Heart left ventricle (tissue), 16 donors: ENCODE measurements at places on chromosomes 6 and 20. TPM values are rescaled to one million over a fixed set of nuclear protein-coding genes. Genes with fewer than 3 reads are reported as not detected.

- H3K4me1 ChIP-seq, result no peaks in the 10 kb centered on the region
- H3K27me3 ChIP-seq, result no peaks in the 10 kb centered on the region
- peak overlapping the region; percentile 50 for H3K4me3 ChIP-seq
- no peaks in the 10 kb centered on the region for H3K36me3 ChIP-seq
- DNase-seq, result no peak
- peak overlapping the region; percentile 0 for H3K27ac ChIP-seq
Observed at GRCh38 chr6:96563853-96564252, 925 bp downstream of the FHL5 start.

- H3K4me3 ChIP-seq, result no peak overlapping the region
- H3K36me3 ChIP-seq, result no peaks in the 10 kb centered on the region
- no peaks in the 10 kb centered on the region for H3K27me3 ChIP-seq
Observed at GRCh38 chr6:144922120-144922722, 637.1 kb downstream of the UTRN start.

DNA sequence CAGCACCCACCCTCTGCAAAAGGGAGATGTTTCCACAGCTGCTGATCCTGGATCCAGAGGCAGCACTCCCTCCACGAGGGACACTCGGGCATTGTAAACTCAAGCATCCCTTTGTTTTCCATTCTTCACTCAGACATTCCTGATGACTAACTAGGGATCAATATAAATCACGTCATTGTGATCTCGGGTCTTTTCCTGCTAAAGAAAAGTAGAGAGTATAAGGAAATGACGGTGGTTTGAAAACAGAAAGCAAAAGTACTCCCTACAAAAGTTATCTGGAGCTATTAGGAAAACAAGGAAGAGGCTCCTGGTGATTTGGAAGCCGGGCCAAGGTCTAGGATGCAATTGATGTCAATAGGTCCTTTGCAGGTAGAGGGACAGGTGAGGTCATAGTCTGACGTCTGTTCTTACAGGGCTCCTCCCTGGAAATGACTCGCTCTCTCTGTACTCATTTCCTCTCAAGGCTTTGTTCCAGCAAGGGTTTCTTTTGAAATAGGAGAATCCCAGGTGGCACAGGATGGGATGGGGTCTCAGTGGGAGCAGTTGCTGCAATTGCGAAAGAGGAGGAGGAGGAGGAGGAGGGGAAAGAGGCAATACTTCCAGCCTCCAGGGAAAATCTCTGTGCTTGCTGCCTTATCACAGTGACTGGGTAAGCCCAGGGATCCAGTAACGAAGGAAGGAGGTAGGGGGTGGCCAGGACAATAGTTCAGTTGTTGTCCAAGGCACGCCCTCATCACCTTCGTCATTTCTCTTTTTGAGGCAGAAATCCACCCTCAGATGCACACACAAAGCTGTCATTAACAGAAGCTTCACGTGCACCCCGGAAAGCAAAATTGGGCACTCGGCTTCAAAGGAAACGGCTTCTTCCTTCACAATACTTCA is 222.8 kb downstream of the LY86 start:
- peaks cover 24% of the 10 kb centered on the region for H3K4me1 ChIP-seq
- peak overlapping the region; percentile 68 for H3K27ac ChIP-seq
- peak overlapping the region; percentile 57 for H3K4me3 ChIP-seq
- DNase-seq, result no peak
- H3K27me3 ChIP-seq, result no peaks in the 10 kb centered on the region

Gene ENPP3
- 0.72 TPM for total RNA-seq

Gene TRIM40
- total RNA-seq, result not detected

Gene LAMA2
- total RNA-seq, result 274 TPM

GRCh38 chr20:45307076-45307640 is 518 bp downstream of the RBPJL start:
- H3K27me3 ChIP-seq, result peaks cover 42% of the 10 kb centered on the region
- H3K4me3 ChIP-seq, result no peak overlapping the region
- H3K27ac ChIP-seq, result no peak overlapping the region
- peaks cover 3% of the 10 kb centered on the region for H3K4me1 ChIP-seq
- no peaks in the 10 kb centered on the region for H3K36me3 ChIP-seq

DNA sequence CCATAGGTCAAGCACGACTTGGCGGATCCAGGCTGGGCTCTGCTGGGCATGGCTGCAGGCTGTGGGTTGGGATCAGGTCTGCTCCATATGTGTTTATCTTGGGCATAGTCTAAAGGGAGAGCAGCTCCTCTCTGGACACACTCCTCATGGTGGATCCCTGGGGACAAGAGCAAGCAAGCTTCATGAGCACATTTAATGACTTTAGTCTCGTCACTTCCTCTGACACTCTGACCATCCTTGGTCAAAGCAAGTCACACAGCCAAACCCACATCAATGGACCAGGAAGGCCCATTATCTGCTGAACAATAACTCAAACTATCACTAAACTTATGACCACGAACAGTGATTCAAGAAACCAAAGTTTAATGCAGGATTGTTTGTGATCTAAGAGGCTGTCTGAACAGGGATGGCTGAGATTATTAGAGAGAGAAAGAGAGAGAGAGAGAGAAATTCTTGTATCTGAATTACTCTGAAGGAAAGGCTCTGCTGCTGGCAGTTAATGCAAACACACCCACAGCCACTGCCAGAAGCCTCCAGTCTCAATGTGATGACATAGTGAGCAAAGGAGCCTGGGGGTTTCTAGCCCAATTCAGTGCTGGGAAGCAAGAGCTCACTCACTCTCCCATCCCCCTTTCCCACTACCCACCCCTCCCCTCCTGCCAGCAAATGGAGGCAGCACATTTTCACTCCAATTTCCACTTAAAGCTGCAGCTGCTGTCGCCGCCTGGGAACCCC is 490.2 kb upstream of the SULF2 start:
- no peaks in the 10 kb centered on the region for H3K27me3 ChIP-seq
- H3K27ac ChIP-seq, result no peak overlapping the region
- DNase-seq, result no peak
- H3K4me3 ChIP-seq, result no peak overlapping the region

DNA sequence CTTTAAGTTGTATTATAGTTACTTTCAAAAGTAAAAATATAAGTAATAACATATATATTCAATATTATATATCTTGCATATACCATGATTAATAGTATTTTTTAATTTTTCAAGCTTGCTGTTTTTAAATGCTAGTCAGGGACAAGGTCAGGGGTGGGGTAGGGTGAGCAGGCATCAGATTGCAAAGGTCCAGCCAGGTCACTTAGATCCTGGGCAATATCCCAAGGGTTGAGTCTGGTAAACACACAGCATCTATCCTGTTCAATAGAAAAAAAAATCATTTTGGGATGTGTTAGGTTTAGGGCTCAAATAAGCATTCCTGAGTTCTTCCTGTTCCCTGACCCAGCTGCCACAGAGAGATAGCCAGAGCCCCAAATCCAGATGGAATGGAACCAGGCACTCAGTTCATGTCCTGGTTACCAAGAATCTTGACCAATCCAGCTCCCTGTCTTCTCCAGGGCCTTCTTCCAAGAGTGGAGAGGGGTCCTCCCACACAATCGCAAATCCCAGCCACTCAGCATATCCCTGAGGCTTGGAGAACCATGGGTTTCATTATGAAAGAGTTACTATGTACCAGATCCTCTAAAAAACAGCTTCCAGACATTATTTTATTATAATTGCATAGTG is 134.9 kb upstream of the TOP1 start:
- H3K36me3 ChIP-seq, result no peaks in the 10 kb centered on the region
- H3K27ac ChIP-seq, result no peak overlapping the region
- no peaks in the 10 kb centered on the region for H3K4me1 ChIP-seq
- DNase-seq, result no peak
- H3K27me3 ChIP-seq, result no peaks in the 10 kb centered on the region

DNA sequence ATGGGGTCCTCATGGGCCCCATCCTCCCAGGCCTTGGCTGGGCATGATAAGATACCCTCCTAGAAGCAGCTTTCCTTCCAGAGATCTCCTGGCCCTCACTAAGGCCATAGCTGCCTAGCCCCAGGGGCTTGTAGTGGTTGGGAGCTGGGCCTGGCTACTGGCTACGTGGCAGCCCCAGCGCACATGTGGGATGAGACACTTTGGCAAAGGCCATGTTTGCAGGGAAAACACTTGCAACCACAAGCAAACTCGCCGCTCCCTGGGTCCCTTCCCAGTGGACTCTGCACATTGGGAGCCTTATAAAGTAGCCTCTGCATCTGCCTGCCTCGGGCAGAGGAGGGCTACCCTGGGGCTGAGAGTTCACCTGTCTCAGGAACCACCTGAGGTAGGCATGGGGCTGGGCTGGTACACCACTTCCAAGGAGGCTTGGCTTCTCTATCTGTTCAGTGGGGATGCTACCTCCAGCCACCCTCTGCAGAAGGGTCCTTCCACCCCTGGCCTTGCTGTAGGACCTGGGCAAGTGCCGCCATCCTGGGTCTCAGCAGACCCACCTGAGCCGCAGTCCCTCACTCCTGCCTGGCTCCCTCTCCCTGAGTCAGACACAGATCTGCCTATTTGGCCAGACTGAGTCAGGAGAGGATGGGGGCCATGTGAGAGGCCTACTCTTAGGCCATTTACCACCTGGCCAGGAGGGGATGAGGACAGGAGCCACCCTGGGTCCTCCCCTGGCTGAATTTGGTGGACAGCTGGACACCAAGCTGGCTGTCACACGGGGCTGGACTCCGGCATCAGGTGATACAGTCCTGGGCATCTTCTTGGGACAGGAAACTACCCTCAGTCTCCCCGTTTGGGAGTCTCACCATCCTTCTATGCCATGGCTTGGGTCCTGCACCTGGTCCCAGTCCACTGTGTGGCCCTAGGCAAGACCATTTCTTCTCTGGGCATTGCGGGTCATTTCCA is at the start of gene BPIFB2:
TSS of gene BPIFB2 (plus strand) at position 329 of the 960 bp plus-strand sequence. CDS start 871 bp downstream, outside the sequence.
- H3K27ac ChIP-seq, result no peak within 1 kb of the TSS
- H3K4me3 ChIP-seq, result no peak within 1 kb of the TSS
- no peaks in the 10 kb centered on the region for H3K36me3 ChIP-seq
- DNase-seq, result no peak
- no peaks in the 10 kb centered on the region for H3K27me3 ChIP-seq
- no peaks in the 10 kb centered on the region for H3K4me1 ChIP-seq

DNA sequence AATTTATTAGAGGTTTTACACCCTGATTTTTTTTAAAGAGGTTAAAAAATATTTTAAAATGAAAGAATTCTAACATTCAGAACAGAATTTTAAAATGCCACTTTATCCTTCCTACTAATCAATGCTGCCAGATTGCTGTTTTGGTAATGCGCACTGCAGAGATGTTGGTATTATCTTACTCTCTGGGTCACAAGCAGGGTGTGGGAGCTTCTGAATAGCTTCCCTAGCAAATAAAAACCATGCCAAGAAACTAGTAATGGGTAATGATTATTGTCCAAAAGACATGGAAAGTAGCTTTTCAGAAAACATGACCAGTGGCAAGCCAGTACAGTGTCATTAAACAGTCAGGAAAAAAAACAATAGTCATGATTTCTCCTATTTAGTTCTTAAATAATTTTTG is 205.4 kb downstream of the TPBG start:
- H3K36me3 ChIP-seq, result no peaks in the 10 kb centered on the region
- no peaks in the 10 kb centered on the region for H3K4me1 ChIP-seq
- no peak overlapping the region for H3K27ac ChIP-seq
- H3K4me3 ChIP-seq, result no peak overlapping the region
- no peaks in the 10 kb centered on the region for H3K27me3 ChIP-seq
- DNase-seq, result no peak

Gene VSX1
- total RNA-seq, result 0.69 TPM
